ENCODE measurements at places on chromosomes 13 and 19. TPM values are rescaled to one million over a fixed set of nuclear protein-coding genes. Genes with fewer than 3 reads are reported as not detected.

The WDR62 gene
- 4.1 TPM for polyA plus RNA-seq

The NKPD1 gene
- 0.11 TPM for polyA plus RNA-seq

The ZNF486 gene
- polyA plus RNA-seq, result 22.0 TPM

The DYRK1B gene
- 34.5 TPM for polyA plus RNA-seq

The EFNB2 gene
- 149 TPM for polyA plus RNA-seq

The SHD gene
- 1.3 TPM for polyA plus RNA-seq

The NXNL1 gene
- not detected for polyA plus RNA-seq

The GRK1 gene
- polyA plus RNA-seq, result 0.07 TPM

The POMP gene
- 104 TPM for polyA plus RNA-seq

The TMIGD2 gene
- polyA plus RNA-seq, result 0.28 TPM

The ZNF549 gene
- polyA plus RNA-seq, result 13.3 TPM

The ZNF260 gene
- polyA plus RNA-seq, result 32.6 TPM

The FFAR3 gene
- polyA plus RNA-seq, result not detected

The FCGBP gene
- polyA plus RNA-seq, result 9.4 TPM

Data from right renal cortex interstitium (tissue), 3 donors.